ENCODE measurements at places on chromosomes 3 and 15.

GRCh38 chr3:59116233-59116537 lies 66.4 kb upstream of the CFAP20DC start:
- DNase-seq = no peak

- no peak for DNase-seq
Observed at GRCh38 chr3:40268802-40269524, 40.5 kb upstream of the EIF1B start.

DNA sequence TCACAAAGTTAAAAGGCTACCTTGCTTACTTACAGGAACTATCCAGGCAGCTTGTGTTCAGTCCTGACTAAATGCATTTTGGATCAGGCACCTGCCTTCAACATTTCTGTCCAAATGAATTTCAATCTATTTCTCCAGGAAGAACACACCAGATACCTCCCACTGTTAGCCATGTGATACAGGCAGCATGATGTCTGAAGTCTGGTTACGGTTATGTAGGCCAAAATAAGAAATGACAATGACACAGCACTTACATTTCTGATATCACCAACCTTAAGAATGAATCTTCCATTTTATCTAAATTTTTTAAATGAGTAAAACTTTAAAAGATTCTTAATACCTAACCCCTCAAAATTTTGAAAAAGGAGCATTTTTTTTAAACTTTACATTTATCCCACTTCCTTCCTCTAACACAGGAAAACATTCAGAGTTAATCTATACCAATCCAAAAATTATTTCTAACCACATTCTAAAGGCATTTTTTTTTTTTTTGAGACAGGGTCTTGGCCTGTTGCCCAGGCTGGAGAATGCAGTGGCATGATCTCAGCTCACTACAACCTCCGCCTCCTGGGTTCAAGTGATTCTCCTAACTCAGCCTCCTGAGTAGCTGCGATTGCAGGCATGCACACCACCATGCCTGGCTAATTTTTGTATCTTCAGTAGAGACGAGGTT lies at the start of gene MAP4:
MAP4 (minus strand) TSS at position 116 of the 673 bp plus-strand sequence. CDS start 17,556 bp downstream, outside the sequence.
- no peak for DNase-seq

DNA sequence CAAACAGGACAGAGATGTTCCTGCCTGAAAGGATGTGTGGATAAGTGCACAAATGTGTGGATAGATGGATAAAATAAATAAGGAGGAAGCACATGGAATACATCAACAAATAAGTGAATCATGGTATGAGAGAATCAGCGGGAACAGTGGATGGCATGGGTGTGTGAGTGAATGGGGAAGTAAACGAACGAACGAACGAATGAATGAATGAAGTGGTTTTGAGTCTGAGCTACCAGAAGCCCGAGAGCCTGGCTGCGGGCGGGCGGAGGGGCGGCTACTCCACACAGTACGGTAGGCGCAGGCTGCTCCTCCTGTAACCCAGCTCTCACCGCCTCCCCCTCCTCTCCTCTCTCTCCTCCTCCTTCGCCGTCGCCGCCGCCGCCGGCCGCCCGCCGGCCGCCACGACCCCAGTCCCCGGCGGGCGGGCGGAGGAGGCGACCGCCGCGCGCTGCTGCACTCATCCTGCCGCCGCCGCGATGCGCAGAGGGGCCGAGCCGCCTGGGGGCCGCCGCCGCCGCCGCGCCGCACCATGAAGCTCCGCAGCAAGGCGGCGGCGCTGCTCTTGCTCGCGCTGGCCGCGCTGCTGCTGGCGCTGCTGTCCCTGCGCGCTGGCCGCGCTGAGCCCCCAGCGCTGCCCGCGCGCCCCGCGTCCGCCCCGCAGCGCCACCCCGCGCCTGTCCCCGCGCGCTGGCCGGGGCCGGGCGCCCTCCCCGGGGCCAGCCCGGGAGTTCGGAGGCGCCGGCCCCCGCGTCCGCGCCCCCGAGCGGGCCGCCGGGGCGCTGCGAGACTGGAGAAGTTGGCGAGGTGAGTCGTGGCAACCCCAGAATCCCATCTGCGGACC lies at the start of gene GXYLT2:
GXYLT2 (plus strand) TSS at position 342 of the 841 bp plus-strand sequence; CDS start at position 530, 188 bp downstream.
- no peak for DNase-seq
